IPS-NIHi11 (cell line): ENCODE measurements at places on chromosomes 4 and X.

- no peak for DNase-seq
Observed at GRCh38 chrX:124260845-124261244, 71.6 kb upstream of the TEX13D start.

- DNase-seq = no peak
Observed at GRCh38 chrX:101208152-101208905, 11.3 kb upstream of the DRP2 start.

DNA sequence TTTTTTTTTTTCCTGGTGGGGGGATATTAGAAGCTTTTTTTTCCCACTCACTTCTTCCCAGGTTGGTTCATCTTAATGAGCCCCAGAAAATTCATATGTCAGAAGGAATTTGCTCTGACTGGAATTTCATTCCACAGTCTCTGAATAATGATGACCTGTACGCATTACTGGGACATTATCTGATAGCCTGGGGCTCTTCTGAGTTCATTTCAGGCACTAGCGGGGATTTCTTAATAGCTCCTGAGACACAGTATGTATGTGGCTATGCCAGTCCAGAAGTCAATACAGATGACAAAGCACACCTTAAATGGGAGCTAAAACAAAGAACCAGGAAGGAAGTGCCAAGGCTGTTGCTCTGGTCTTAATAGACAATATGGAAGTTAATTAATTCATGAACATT is 295.2 kb upstream of the IGFBP7 start:
- DNase-seq = no peak

DNA sequence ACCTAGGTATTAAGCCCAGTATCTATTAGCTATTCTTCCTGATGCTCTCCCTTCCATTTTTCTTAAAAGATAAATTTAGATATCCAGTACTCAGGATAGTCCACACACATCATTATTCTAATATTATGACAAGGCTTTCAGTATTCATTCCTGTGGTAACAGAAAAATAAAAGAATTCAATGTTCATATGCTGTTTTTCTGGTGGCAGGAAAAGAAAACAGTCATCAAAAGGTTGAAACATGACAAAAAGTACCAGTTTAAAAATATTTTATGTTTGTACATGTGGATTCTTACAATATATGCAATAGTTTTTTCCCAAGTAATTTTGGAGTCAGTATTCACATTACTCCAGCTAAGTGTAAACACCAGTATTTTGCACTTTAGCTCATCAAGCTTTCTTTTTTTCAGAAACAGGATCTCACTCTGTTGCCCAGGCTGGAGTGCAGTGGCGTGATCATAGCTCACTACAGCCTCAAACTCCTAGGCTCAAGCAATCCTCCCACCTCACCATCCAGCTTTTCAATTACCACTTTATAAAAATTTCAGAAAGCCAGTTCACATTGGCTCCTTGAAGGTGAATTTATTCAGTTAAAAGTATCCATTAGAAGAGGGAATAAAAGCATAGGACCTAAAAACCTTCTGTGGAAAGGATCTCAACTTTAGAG is 2.3 kb downstream of the APBB2 start:
- DNase-seq = no peak

GRCh38 chrX:133813971-133814370 is 171.4 kb downstream of the GPC3 start:
- DNase-seq = no peak
